ENCODE measurements at places on chromosomes 1 and 21. TPM values are rescaled to one million over a fixed set of nuclear protein-coding genes. Genes with fewer than 3 reads are reported as not detected.

DNA sequence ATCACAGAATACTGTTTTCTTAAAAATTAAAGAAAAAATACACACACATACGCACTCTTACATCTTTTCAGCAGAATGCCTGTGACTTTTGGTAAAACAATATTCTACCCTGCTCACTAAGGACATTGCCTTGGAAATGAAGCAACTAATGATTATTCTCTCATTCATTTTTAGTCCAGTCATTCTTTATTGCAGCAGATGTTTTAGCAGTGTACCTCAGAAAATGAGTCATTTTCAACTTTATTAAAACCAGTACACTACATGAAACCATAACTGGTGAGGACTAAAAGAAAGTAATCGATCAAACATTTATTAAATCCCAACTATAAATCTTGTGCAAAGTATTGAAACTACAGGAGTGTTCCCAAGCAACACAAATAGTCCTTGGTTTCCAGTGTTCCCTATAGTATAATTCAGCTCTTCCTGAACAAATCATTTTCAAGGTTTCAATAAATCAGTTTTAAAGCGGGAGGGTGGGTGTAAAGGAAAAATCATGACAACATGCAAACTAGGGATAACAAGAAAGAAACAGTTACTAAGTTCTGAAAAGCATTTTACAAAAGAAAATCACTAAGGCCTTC, 114.2 kb downstream of the ADGRL4 start:
- DNase-seq = no peak

DNA sequence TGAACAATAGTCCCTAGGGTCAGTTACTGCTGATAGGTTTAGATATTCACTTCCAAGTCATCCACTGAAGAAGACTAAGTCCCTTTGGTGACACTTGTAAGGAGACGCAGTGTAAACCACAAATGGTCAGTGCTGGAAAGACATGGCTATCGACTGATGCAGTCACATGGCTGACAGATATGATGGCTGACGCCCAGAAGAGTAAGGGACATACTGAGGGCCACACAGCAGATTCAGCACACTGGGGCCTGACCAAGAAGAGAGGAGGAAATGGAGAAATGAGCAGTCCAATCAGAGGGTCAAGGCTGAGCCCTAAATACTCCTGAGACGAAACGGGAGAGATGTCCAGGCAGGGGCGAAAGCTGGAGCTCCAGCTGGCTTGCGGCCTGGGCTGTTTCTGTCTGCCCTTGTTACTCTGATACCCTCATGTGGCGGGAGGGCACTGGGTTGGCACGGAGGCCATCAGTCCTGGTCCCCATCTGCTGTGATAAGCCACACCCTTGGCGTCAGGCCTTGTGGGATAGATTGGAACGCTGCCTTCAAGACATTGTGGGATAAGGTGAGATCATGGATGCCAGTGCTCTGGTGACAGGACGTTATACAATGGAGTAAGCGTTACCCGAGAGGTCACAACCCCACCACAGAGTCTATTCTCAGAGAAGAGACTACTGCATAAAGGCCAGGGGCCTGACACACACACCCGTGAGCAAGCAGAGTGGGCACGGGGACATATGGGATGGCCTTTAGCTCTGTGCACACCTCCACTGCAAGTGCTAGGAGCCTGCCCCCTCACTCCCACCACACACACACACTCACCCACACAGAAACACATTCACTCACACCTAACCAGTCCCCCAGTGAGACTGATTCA, 158.4 kb downstream of the TRABD2B start:
- DNase-seq = no peak

GRCh38 chr1:53616511-53616910, 122.5 kb downstream of the GLIS1 start:
- DNase-seq = peak; percentile 23

Gene CATSPER4
- total RNA-seq = not detected

Gene KRTAP13-2
- total RNA-seq = not detected

All from aorta (tissue), 5 donors.